ENCODE measurements at places on chromosomes 5 and 9. TPM values are rescaled to one million over a fixed set of nuclear protein-coding genes. Genes with fewer than 3 reads are reported as not detected.

SPOCK1 gene
- not detected for total RNA-seq

GMCL2 gene
- total RNA-seq, result not detected

FGFR4 gene
- total RNA-seq, result 1.1 TPM

CARD6 gene
- total RNA-seq, result 0.76 TPM

GRCh38 chr5:79595086-79595485 is 17.2 kb upstream of the TENT2 start:
- peaks cover 7% of the 10 kb centered on the region for H3K27me3 ChIP-seq
- no peaks in the 10 kb centered on the region for H3K4me1 ChIP-seq
- H3K4me3 ChIP-seq, result no peak overlapping the region
- no peak overlapping the region for H3K27ac ChIP-seq
- H3K36me3 ChIP-seq, result no peaks in the 10 kb centered on the region

DNA sequence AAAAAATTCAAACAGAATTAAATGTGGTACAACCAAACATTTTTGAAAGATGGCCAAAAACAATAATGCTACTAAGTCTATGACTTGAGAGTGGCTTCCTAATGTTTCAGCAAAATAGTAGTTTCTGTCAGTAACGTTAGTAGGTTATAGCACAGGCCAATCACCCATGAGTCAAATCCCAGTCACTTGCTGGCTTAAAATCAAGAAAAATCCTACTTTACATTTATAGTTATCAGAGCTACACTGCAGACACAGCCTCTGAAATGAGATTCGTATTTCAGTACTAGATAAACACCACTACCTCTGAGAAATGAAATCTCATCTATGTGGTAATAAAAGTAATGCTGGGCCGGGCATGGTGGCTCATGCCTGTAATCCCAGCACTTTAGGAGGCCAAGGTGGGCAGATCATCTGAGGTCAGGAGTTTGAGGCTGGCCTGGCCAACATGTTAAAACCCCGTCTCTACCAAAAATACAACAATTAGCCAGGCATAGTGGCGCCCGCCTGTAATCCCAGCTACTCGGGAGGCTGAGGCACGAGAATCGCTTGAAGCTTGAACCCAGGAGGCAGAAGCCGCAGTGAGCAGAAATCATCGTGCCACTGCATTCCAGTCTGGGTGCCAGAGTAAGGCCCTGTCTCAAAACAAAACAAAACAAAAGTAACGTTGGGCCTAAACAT is 6.1 kb downstream of the ZDHHC21 start:
- DNase-seq, result no peak
- peaks cover 30% of the 10 kb centered on the region for H3K4me1 ChIP-seq

- H3K4me1 ChIP-seq, result peaks cover 50% of the 10 kb centered on the region
- peak overlapping the region; percentile 95 for H3K4me3 ChIP-seq
- peak; percentile 85 for DNase-seq
- H3K27me3 ChIP-seq, result no peaks in the 10 kb centered on the region
- peaks cover 6% of the 10 kb centered on the region for H3K36me3 ChIP-seq
- H3K27ac ChIP-seq, result no peak overlapping the region
Measured at GRCh38 chr9:136544964-136545691, 720 bp downstream of the NOTCH1 start.

All from activated T-cell treated with anti-CD3 and anti-CD28 coated beads, Interleukin-2, amount 50 U/mL, for 72 hours (primary cell).